CD4-positive, alpha-beta T cell treated with Interleukin-10 for 1 hour (primary cell): ENCODE measurements at places on chromosomes 2 and 18.

GRCh38 chr2:241088376-241088775, 13.7 kb downstream of the MTERF4 start:
- DNase-seq: no peak

GRCh38 chr2:74653985-74654882, at the start of gene SEMA4F:
Gene SEMA4F (plus strand): TSS chr2:74654247. CDS start chr2:74654377, 130 bp downstream.
- peak; percentile 96 for DNase-seq

DNA sequence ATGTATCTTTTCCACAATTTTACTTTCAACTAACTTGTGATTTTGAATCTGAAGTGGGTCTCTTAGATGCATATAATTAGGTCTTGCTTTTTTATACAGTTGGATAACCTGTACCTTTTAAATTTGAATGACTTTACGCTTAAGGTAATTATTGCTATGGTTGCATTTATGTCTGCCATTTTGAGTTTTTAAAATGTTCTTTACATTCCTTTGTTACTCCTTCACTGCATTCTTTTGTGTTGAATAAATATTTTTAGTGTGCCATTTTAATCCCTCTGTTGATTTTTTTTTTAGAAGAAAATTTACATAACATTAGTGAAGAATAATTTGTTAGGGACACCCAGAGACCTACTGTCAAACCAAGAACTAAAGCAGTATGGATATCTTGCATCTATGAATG, 65.3 kb downstream of the BIRC6 start:
- no peak for DNase-seq

DNA sequence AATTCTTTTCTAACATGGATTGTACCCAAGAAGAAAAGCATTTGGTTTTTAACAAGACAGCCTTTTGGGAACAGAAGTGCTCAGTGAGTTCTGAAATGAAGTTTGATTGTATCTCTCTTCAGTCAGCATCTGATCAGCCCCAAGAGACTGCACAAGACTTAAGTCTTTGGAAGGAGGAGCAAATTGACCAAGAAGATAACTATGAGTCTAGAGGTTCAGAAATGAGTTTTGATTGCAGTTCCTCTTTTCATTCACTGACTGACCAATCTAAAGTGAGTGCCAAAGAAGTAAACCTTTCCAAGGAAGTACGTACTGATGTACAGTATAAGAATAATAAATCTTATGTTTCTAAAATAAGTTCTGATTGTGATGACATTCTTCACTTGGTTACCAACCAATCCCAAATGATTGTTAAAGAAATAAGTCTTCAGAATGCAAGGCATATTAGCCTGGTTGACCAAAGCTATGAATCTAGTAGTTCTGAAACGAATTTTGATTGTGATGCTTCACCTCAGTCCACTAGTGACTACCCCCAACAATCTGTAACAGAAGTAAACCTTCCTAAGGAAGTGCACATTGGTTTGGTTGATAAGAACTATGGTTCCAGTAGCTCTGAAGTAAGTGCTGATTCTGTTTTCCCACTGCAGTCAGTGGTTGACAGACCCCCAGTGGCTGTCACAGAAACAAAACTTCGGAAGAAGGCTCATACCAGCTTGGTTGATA, 31.2 kb downstream of the ZDBF2 start:
- no peak for DNase-seq

- DNase-seq: no peak
Measured at GRCh38 chr2:132871831-132872230, 201.8 kb upstream of the LYPD1 start.

GRCh38 chr2:213285404-213285803, 1.1 kb downstream of the SPAG16 start:
- DNase-seq: no peak

GRCh38 chr2:74957886-74958273, 563 bp upstream of the POLE4 start:
- no peak for DNase-seq

DNA sequence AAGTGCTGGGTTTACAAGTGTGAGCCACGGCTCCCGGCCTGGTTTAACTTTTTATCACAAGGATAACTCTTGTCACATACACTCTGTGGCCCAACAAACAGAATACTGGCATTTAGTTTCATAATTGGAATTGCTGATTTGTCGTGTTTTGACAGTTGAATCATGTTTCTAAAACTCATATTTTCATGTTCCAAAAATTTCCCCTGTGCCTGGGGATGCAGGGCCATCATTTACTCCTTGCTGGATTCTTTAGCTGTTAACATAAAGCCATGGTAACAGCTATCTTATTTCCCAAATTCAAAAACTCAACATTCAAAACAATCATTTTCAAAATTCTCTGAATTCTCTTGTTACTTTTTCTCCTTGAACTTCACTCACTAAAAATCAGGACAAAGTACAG, 16.5 kb upstream of the ATG16L1 start:
- no peak for DNase-seq

DNA sequence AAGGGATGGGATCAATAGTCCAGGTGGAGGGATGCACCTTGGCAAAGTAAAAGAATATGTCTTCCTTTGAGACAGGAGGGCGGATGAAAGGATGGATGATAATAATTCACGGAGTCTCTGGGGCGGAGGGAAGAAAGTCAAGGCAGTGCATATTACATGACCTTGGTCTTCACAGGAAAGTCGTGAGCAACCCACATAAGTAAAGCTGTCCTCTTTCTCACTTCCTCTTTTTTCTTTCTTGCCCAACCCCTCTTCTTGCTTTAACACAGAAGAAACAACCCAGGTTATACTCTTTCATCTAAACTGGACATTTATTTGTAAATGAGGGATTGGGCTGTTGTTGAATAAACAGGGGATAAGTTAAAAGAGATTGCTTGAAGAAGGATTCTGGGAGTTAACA, 168.7 kb upstream of the SKOR2 start:
- DNase-seq: no peak

GRCh38 chr18:27198036-27198435, 12.9 kb upstream of the CHST9 start:
- no peak for DNase-seq

DNA sequence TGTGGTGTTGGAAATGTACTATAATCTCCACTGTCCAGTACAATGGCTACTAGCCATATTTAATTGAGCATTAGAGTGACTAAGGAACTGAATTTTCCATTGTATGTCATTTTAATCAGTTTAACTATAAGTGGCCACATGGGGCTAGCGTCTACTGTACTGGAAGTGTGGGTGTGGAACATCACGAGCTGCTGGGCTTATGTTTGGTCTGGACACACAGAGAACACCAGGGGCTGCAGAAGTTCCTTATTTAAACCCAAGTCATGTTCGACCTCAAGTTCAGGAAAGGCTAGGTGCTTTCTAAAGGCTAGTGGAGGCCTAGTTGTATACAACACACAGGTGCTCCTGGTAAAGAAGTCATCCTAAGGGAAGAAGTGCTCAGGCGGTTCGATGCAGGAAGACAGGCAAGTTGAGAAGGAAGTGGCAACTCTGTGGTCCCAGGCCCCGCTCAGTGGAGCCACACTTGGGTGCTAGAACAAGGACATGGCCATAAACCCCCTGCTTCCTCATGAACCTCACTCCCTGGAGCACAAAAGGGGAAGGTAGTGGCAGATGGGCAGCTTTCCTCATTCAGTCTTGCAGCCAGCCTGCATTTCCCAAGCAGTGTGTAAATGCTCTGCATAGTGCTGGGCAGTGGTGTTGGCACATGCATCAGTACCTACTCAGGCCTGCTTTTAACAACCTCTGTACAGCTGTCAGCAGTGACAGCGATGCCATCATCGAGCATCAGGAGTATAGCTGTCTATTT, 13.3 kb downstream of the LGALSL start:
- DNase-seq: no peak

DNA sequence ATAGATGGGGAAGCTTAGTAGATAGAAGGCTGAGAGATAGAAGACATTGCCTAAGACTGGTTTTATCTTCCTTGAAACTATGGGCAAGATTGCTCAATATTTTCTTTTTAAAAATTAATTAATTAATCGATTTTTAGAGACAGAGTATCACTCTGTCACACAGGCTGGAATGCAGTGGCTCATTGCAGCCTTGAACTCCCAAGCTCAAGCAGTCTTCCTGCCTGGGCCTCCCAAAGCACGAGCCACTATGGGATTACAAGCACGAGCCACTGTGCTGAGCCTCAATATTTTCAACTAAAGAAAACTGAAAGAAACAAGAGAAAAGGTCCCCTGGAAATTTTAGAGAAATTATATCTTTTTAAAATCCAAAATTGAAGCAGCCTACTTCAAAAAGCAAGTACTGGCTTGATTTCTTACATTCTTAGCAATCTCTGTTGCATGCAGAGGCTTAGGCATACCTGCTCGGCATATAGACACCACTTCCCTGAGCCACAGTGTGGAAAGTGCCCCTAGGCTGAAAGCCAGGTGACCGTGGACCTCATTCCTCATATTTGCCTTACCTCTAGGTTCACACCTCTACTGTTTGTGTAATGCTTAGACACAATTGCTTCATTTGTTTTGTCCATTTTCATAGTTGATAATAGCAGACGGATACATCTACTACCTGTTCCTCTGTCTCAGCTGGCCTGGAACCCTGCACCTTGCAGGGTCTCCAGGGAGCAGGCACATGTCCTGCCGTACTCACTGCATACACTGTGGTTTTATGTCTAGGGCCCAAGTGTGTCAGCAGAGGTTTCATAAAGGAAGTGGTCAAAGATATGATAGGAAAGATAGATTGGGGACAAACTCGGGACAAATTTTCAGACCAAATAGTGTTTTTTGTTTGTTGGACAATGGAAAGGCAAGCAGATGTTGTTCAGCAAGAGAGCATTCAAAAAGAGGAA, 166.5 kb upstream of the ALPP start:
- no peak for DNase-seq

DNA sequence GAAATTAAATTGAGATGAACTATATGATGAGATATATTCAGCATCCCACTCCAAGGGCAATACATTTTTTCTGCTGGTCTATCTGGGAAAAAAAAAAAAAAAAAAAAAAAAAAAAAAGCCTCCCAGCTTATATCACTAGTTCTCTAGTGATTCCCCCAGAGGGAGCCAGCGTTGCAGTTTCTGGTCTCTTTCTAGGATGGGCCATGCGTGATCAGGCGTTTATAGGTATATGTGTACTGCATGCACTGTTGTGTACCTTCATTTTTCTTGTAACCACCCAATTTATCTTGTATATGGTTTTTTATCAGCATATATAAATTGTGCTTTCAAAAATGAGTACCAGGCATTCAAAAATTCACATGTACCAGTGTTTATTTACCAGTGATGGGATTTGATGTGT, 35.1 kb downstream of the DCDC2C start:
- no peak for DNase-seq

DNA sequence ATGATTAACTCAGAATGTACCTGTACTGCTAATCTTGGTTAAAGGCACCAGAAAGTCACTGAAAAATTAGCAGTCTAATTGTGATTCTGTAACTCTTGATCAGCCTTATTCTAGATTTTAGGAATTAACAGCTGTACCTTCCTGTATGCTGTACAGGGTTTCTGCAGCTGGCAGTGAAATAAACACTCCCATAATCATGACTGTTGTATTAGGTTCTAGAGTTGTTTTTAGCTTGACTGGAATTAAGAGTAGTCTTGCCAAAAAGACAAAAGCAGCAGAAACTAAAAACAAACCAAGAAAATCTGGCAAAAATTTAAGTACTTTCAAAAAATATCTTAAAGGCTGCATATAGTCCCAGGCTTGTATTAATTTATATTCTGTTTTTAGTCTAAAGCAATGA, 103.5 kb downstream of the SOS1 start:
- no peak for DNase-seq

- no peak for DNase-seq
Measured at GRCh38 chr2:106547164-106547903, 60.2 kb downstream of the CD8B2 start.

- no peak for DNase-seq
Measured at GRCh38 chr2:138823666-138824065, 43.5 kb upstream of the NXPH2 start.

DNA sequence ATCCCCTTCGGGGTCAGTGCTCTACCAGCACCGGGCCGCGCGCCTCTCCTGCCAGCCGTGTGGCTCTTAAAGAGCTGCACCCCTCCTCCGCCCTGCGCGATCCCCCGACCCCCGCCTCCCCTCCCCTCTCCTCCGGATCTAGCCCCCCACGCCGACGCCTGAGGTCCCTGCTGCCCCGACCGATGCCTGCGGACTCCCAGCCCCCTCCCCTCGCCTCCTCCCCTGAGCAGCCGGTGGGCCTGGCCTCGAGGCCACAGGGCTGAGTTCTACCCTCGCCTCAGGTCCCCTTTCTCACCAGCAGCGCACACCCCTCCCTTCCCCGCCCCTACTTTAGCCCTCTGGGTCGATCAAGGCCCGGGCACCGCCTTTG, 5.8 kb upstream of the SIX3 start:
- no peak for DNase-seq

DNA sequence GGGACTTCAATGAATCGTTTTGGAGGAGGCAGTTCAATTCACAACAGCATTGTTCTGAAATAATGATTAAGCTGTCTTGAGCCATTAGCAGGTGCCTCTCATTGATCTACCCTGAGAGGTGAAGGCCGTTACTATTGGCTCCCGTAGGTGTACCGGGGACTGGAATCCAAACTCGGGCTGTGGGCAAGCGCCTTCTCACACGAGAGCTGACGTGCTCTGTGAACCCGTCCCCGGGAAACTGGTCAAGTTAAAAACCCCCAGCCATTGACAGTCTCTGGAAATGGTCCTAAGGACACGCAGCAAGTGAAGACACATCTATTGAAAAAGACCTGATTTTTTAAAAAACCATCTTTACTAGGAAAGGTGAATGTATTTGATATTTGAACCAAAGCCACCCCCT, 8.1 kb upstream of the NFATC1 start:
- no peak for DNase-seq

- DNase-seq: no peak
Measured at GRCh38 chr2:196551014-196551413, 88.5 kb upstream of the CCDC150 start.

- DNase-seq: no peak
Measured at GRCh38 chr2:36490749-36491148, 107.2 kb downstream of the FEZ2 start.

DNA sequence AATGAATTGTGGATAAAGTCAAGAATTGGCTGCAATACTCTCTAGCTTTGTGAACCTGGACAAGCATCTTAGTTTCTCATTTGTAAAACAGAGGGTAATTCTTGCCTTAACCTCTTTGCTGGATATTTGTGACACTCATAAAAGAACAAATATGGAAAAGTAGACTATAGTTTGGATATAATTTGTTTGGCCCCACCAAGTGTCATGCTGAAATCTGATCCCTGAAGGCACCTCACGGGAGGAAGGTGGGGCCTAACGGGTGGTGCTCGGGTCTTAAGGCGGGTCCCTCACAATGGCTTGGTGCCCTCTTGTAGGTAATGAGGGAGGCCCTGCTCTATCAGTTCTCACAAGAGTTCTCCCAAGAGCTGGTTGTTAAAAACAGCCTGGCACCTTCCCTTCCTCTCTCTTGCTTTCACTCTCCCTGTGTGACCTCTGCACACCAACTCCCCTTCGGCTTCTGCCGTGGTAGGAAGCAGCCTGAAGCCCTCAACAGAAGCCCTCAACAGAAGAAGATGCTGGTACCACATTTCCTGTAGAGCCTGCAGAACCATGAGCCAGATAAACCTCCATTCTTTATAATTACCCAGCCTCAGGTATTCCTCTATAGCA, 37.4 kb downstream of the ARL4C start:
- DNase-seq: peak; percentile 38

GRCh38 chr2:33441235-33441810, 35.1 kb upstream of the RASGRP3 start:
- DNase-seq: peak; percentile 10

GRCh38 chr2:130795431-130795830, 40.1 kb downstream of the AMER3 start:
- DNase-seq: no peak

- no peak for DNase-seq
Measured at GRCh38 chr2:71603311-71603811, 150.0 kb downstream of the DYSF start.

- DNase-seq: no peak
Measured at GRCh38 chr2:70553334-70553583, 367 bp downstream of the TGFA start.

- DNase-seq: no peak
Measured at GRCh38 chr2:53312721-53313120, 454.9 kb upstream of the CHAC2 start.
